ENCODE measurements at places on chromosomes 3 and 15.

DNA sequence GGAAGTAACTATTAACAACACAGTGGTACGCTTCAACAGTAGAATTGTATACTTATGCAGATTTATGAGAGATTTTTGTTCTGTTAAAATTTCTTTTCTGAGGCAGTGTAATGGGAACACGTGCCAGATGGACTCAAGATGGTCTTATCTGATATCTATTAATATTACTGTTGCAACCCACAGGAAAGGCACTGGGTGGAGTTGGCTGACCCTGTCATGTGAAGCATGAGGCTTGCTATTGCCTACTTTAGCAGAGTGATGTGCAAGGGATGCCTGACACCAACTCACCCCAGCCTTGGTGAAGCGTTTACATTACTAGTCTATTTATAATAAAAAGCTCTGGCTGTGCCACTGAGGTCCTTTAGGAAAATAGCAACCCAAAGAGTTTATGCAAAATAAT lies 19.8 kb upstream of the ARNT2 start:
- no peak for DNase-seq

DNA sequence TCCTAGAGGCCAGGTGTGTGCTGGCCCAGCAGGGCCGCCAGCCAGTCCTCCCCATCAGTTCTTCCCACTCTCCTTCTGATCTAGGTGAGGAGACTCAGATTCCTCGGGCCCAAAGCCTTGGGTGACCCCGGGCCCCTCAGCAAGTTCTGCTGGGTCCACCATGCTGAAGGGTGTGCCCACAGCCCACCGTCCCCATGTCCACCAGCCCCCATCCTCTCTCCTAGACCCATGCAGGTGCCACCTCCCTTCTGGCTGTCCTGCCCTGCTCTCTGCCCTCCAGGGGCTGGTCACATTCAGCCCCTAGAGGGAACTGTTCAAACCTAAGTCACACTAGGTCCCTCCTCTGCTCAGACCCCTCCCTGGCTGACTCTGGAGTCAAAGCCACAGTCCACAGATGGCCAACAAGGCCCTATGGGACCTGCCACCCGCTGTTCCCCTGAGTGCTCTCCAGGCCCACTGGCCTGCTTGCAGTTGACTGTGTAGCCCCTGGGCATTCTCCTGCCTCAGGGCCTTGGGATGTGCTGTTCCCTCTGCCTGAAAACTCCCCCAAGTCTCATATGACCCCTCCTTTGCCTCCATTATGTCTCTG lies 878 bp upstream of the TLR9 start:
- no peak for DNase-seq

- DNase-seq: no peak
Measured at GRCh38 chr15:78933823-78934654, 10.8 kb downstream of the CTSH start.

DNA sequence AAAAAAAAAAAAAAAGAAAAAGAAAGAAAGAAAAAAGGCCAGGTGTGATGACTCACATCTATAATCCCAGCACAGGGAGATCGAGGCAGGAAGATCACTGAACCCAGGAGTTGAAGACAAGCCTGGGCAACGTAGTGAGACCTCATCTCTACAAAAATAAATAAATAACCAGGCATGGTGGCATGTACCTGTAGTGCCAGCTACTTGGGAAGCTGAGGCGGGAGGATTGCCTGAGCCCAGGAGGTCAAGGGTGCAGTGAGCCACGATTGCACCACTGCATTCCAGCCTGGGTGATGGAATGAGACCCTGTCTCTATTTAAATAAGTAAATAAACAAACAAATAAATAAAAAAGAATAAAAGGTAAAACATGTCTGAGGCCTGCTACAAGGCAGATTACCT lies 39.3 kb upstream of the LACTB start:
- DNase-seq: no peak

GRCh38 chr15:77753281-77753873 lies 120.7 kb upstream of the LINGO1 start:
- no peak for DNase-seq

GRCh38 chr15:80694611-80695098 lies 455 bp upstream of the ABHD17C start:
- no peak for DNase-seq

GRCh38 chr3:156218353-156218744 lies 98.0 kb downstream of the KCNAB1 start:
- DNase-seq: peak; percentile 61

- no peak for DNase-seq
Measured at GRCh38 chr15:57406062-57406772, 29.9 kb downstream of the CGNL1 start.

DNA sequence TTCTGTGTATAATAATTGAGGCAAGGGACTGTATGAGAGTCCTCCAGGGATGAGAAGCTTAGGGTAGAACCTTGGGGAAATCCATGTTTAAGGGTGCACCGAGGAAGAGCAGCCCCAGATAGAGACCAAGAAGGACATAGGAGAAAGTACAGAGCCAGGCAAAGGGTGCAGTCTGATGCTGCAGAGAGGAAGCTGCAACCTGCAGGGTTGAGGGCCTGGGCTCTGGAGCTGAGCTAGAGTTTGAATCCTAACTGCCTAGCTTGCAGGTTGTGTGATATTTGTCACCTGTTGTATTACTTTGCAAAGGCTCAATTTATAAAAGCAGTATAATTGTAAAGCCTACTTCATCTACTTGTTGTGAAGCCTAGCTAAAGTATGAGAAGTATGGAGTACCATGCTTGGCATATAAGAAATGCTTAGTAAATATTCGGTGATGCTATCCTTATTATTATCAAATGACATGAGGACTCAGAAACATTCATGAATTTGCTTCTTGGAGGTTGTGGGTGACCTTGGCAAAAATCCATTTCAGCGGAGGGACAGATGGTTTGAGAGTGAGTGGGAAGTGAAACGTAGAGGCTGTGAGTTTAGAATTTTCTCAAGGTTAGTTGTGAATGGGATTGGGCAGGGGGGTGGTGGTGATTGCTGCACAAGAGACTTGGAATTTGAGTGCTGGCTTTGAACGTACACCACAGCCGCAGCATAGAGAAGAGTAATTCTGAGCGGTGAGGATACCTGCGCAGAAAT lies 43.8 kb downstream of the PLCL2 start:
- no peak for DNase-seq

DNA sequence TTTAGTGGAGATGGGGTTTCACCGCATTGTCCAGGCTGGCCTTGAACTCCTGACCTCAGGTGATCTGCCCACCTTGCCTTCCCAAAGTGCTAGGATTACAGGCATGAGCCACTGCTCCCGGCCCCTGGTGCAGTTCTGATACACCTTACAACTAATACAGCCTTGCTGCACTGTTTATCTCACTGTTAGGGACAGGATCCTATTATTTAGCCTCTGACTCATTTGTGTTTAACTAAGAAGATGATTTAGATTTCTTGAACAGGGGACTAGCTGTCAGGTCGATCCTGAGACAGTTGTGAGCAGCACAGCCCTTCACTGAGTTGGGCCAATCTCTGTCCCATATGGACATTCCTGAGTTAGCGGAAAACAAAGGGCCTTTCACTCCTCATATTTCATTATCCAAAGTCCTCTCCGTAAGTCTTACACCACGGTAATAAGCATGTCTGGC lies 19.2 kb downstream of the GYG1 start:
- no peak for DNase-seq

DNA sequence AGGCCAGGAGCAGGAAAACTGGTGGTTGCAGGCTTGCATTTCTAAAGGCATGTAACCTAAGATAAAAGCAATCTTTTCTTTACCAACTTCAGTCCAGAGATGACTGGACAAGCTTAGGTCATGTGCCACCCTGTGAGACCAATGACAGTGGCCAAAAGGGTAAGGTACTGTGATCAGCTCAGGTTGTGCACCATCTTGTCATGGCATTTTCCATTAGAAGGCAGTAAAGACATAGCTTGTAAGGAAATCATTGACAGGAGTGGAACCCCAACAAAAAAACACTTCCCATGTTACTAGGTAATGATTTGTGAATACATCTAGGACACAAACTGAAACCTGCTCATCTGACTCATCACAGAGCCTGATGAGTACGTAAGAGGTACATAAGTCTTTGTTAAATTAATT lies 35.2 kb downstream of the SSR3 start:
- DNase-seq: no peak

GRCh38 chr3:45165497-45166283 lies 19.5 kb upstream of the CDCP1 start:
- DNase-seq: no peak

DNA sequence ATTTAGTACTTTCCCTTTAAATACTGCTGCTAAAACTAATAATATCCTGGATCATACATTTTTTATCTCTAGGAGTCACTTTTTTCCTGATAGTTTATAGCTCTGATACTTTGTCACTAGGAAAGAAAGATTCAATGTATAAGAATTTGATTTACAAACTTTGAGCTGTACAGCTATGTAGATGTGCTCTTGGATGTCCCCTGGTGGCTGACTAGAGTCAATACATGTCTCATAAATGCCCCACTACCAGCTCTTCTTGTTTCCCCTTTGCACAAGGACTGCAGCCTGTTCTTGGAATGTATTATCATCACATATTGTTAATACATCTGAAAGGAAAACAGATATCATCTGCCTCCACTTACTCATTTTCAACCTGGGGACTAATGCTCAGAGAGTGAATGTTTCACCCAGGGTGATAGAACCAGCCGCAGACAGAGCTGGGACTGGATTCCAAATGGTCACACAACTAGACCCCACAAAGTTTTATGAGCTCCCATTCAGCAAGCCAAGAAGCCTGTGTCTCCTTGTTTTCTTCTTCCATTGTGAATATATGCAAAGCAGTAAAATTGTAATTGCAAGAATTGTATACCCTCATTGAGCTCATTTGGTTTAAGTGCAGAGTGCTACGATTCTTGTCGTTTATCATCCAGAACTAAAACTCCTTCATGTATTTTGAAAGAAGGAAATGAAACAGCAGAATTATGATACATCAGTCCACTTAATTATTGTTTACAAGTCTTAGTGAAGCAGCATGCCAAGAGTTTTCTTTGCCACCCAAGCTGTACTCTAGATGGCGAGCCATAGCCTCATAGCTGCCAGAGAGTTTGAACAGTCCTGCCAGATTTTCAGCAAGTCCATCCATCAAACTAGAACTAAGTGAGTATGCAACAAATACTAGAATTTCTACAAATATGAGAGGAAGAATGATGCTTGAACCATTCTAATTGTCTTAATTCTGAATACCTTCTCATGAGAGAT lies 261.6 kb upstream of the LMCD1 start:
- DNase-seq: peak; percentile 49

- DNase-seq: no peak
Measured at GRCh38 chr3:25904206-25904605, 114.3 kb downstream of the OXSM start.

DNA sequence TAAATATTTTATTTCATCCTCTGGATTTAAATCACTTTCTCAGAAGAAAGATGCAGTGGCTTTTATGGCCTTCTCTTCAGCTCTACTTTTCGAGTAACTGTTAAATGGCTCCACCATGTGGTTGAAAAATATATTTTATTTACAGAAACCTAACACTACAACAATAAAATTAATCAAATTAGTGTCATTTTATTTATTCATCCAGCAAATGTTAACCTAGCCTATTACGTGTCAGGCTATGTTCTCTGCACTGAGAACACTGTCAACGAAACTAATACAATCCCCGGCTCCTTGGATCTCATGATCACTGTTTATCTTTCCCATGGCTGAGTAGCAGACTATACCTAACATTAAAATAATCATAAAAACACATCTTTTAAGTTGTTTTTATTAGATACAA lies 148.0 kb upstream of the OSTN start:
- peak; percentile 73 for DNase-seq

DNA sequence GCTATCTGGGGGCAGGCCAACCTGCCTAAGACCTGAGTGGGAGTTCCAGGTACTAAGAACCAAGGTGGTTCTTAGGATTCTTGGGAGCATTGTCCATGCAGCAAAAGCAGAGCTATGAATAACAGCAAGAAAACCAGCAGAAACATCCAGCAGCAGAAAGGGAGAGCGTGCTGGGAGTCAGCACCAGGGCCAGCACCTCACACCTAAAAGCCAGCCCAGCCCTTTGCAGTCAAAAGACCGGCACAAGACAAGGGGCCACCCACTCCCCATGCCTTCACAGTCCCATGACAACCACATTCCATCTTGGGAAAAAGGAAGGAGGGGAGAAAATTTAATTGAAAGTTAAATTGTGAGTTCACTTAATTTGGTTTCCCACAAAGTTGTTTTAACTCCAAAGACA lies 364.9 kb downstream of the AGBL1 start:
- DNase-seq: no peak

GRCh38 chr15:33163816-33164215 lies 30.7 kb downstream of the FMN1 start:
- DNase-seq: no peak

- no peak for DNase-seq
Measured at GRCh38 chr15:81481346-81481745, 107.3 kb upstream of the TMC3 start.

- peak; percentile 17 for DNase-seq
Measured at GRCh38 chr3:125651244-125651643, 55.9 kb upstream of the OSBPL11 start.

DNA sequence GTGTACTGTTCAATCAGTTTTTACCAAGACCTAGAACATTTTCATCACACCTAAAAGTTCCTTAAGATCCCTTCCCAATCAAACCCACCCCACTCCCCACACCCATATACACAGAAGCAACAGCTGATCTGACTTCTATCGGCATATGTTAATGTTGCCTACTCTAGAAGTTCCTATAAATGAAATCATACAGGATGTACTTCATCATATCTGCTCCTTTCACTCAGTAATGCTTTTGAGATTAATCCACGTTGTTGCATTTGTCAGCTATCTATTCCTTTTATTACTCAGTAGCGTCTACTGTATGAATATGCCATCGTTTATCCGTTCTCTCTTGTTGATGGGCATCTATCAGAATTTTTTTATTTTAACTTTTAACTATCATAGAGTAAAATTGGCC lies 14.3 kb upstream of the FILIP1L start:
- DNase-seq: no peak

DNA sequence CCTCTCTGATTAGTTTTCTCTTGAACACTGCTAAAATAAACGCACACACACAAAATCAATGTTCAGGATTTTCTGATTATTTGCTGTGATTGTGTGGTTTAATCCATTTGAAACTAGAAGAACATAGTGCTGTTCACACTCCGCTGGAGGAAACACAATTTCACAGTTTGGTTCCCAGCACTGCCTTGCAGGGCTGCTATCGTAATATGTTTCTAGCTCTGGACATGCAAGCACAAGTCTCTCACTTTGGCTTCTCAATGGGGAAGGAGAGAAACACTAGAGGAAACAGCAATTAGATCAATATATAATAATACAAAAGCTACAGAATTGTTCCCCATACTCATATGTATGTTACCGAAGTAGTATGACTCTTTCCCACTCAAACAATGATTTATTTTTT lies 299.5 kb downstream of the NSUN3 start:
- no peak for DNase-seq

DNA sequence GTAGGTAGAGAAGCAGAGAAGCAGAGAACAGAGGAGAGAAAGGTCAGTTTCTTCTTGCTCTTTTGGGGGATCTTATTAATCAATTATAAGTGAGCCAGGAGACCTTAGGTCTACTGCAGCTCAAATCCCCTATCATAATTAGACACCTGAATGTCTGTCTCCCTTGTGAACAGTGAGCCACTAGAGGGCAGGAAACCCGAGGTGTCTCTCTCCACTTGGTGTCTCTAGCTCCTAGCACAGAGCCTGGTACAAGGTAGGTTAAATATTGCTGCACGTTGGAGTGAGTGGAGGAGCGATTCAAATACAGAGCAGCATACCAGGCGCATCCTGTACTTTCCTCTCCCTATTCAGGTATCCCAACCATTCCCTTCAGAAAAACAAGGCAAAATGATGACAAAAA lies 2.0 kb upstream of the ST8SIA2 start:
- DNase-seq: peak; percentile 43

GRCh38 chr3:111338059-111338698 lies 203.8 kb upstream of the CD96 start:
- DNase-seq: peak; percentile 45

- DNase-seq: no peak
Measured at GRCh38 chr3:58626841-58627569, 39.6 kb downstream of the FAM3D start.

All from NCI-H1417 (cell line).